Suppressor macrophage (primary cell): ENCODE measurements at places on chromosomes 6 and 20.

DNA sequence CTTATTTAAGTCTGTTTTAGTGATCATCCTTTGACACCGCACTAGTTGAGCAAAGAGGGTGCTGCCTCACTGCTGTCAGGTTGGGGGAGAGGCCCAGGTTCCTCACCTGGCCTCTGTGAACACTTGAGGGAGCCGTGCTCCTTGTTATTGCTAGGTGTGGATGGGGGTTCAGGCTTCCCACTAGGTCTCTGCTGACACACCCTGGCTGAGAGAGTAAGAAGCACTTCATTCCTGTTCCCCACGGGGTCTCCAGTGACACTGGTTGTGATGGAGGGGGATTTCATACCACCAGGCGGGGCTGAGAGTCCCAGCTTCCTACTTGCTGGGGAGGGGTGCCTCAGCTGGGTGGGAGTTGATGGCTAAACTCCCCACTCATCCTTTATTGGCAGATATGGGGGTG is 11.1 kb upstream of the NOTCH4 start:
- no peak for DNase-seq

- no peak for DNase-seq
These were observed 40.2 kb upstream of the TASP1 start for GRCh38 chr20:13678944-13679343.

- DNase-seq, result peak; percentile 82
These were observed 5.3 kb downstream of the ARFGEF2 start for GRCh38 chr20:48926821-48927220.

GRCh38 chr6:158020272-158020711 is 38.6 kb downstream of the SYNJ2 start:
- no peak for DNase-seq

- no peak for DNase-seq
These were observed 7.8 kb upstream of the APMAP start for GRCh38 chr20:25000268-25000801.

- no peak for DNase-seq
These were observed 421.8 kb upstream of the SOX4 start for GRCh38 chr6:21171801-21172200.

DNA sequence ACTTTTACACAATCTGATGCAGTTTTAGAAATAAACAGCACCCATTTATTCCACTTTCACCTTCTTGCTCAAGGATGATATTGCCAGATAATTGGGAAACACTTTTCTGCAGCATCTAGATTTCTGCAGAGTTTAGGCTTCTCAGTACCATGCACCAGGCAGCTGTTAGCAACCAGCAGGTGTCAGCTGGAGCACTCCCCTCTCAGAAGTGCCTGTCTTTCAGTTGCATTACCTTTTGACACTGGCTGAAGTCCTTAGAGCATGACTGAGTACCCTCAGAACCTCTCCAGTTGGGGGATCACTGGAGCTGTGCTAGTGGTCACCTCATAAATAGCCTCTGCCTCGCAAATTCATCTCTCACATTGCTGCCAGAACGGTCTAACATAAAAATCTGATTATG is 91.2 kb downstream of the DNAH8 start:
- DNase-seq, result no peak

DNA sequence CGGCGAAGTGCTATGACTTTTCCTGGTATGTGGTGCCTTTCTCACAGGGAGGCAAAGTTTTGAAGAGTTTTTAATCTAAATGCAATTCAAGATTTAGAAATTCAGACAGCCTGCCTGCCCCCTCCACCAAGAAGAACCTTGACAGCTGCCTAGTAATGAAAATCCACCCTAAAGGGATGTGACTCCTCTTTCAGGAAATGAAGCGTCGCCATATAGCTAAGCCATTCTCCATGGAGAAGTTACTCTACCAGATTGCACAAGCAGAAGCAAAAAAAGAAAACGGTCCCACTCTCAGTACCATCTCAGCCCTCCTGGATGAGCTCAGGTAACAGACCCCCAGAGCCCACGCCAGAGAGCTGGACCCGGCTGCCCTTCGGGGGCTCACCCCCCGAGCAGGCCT is 150.1 kb downstream of the DTNBP1 start:
- DNase-seq, result no peak

- DNase-seq, result no peak
These were observed 300.7 kb downstream of the TENT5A start for GRCh38 chr6:81451787-81452186.

- DNase-seq, result no peak
These were observed 208.5 kb upstream of the PDE10A start for GRCh38 chr6:165871571-165871970.

DNA sequence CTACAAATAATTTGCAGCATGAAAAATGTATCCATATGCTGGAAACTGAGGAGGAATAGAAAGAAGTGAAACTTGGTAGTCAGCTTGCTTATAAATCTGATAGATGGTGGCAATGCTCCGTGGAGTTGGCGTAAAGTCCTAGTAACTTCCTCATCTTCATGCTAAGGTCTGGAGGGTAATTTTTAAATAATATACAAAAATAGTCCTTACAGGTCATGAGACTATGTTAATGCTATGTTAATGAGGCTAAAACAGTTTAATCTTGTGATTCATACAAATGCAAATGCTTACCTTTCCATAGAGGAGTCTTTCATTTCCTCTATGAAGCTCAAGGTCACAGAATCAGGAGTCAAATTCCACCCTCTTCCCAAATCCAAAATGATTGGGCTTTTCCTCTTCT is 9.4 kb upstream of the CRIP3 start:
- DNase-seq, result peak; percentile 56

- no peak for DNase-seq
These were observed 73.6 kb downstream of the LCA5 start for GRCh38 chr6:79463621-79464050.
